ENCODE measurements at places on chromosomes 3 and 15.
A peak's percentile ranks its signal among the peaks of the same experiment; 100 is the strongest.

GRCh38 chr3:15299036-15299435 lies 33.4 kb downstream of the SH3BP5 start:
- no peak for DNase-seq

- no peak for DNase-seq
Observed at GRCh38 chr3:144085964-144086363, 114.3 kb downstream of the DIPK2A start.

DNA sequence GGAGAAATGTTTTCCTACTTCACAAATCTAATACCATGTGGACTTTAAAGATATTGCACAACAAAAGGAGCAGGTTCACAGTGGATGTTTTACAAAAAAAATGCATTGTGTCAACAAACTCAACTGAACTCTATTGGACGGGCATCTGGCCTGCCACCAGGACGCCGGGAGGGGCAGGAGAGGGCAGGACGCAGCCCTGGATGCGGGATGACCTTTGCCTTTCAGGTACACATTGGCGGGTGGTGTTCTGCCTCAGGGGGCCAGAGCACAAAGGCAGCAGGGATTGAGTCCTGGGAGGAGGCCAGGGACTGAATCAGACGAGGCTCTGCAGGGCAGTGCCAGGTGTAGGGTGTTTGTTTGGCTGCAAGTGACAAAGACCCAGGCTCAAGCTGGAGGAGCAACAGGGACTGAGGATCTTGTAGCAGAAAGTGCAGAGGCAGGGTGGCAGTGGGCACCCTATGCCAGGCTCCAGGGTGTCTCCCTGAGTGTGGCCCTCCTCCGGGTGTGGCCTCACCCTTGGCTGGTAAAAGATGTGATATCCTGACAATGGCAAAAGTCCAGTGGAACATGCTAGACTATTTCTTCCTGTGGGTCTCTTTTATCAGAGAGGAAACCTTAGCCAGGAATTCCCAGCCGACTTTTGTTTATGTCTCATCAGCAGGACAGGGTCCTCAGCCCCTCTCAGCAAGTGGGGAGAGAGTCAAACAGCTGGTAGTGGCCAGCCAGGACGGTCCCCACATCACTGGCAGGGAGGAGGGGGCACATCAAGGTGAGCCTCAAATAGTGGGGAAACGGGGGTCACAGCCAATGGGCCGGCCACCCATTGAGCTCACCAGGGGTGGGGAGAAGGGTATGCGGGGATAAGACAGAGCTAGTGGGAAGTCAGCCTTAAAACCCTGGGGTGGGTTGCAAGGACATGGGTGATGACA lies 29.7 kb upstream of the KLF13 start:
- DNase-seq = peak; percentile 11

DNA sequence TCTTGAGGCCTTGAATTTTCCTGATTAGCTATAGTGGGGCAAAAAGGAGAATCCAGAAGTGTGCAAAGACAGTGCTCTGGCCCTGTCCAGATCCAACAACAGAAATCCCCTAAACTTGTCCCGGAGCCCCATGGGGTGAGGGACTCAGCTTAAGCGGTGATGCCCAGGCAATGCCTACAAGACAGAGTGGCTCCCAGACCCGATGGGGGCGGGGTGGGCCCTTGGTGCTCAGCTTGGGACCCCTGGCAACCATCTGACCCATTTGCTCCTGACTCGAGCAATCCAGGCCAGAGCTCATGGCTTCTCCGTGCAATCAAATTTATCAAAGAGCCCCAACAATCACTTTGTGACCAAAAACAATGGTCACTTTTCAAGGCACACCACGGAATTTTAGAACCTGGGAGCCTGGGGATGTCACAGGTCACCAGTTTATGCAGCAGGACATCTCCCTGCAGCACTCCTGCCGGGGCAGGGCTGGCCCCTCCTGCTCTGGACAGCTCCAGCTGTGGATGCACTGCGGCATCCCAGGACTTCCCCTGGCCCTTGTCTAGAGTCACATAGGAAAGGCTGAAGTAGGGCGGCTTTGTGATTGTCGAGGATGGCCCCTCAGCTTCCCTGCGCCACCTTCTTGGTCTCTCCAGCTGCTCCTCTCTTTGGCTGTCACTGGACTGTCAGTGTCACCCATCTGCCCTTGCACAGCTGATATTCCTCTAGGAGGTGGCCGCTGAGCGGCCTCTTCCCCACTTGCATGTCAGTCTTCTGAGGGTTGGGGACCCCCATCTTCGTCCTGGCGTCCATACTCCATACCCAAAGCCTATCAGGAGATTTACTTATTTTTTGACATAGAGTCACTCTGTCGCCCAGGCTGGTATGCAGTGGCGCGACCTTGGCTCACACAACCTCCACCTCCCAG lies 28.4 kb downstream of the RGMA start:
- no peak for DNase-seq

Data from gastrocnemius medialis (tissue), 4 donors.